NT2/D1 (cell line): ENCODE measurements at places on chromosomes 7 and 10.

GRCh38 chr10:124526621-124527267 is 65.1 kb downstream of the LHPP start:
- DNase-seq = no peak

DNA sequence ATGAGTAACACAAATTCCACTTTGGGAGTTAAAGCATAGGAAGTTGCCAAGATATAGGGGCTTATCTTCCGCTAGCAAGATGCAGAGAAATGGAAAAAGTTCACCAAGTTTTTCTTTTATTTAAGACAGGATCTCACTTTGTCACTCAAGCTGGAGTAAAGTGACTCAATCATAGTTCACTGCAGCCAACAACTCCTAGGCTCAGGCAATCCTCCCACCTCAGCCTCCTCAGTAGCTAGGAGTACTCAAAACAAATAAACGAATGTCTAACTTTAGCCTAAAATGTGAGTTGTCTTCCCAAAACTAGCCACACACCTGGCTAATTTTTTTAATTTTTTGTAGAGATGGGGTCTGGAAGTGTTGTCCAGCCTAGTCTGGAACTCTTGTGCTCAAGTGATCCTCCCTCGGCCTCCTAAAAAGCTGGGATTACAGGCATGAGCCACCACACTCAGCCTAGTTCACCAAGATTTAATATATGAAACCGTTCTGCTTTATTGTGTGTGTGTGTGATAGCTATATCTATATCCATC is 9.9 kb downstream of the VIM start:
- no peak for DNase-seq

DNA sequence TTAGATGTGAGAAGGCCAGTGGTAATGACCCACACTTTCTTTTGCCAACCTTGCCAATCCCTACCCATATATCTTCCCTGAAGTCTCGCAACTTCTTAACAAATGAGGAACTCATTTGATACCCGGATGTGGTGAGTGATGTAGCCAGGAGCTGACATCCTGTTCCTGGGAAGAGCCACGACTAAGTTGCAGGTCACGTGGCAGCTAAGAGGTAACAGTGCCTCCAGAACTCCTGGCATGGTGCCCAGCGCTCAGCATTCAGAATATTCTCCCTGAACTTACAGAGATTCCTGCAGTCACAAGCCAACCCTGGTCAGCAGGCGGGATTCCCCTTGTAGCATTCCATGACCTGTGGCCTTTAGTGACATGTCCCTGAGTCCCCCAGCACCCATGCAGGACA is 282.5 kb downstream of the GALNT17 start:
- DNase-seq = no peak

GRCh38 chr7:150947241-150947745 is 30.8 kb downstream of the KCNH2 start:
- no peak for DNase-seq

DNA sequence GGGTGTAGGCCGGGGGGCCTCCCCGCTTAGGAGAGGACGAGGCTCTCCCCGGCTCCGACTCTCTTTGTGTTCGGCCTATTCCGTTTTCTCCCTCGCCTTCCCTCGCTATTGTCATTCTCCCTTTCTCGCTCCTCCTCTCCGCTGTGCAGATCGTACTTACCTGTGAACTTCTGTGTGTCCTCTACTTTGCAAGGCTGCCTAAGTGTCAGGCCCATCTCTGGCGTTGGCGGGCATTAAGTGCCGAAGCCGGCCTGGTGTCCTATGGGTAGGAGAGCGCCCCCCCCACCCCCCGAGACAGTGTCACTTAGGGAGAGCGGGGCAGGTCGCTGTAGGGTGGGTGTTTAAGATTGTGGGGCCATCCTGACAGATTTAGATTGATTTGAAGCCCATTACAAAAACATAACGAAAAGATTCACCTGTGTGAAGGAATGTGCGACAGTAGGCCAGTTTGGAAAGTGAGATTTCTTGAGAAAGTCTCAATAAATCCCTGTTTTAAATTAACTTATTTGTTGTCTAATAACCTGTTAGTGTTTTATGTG is 579 bp downstream of the RBM33 start:
- peak; percentile 22 for DNase-seq

DNA sequence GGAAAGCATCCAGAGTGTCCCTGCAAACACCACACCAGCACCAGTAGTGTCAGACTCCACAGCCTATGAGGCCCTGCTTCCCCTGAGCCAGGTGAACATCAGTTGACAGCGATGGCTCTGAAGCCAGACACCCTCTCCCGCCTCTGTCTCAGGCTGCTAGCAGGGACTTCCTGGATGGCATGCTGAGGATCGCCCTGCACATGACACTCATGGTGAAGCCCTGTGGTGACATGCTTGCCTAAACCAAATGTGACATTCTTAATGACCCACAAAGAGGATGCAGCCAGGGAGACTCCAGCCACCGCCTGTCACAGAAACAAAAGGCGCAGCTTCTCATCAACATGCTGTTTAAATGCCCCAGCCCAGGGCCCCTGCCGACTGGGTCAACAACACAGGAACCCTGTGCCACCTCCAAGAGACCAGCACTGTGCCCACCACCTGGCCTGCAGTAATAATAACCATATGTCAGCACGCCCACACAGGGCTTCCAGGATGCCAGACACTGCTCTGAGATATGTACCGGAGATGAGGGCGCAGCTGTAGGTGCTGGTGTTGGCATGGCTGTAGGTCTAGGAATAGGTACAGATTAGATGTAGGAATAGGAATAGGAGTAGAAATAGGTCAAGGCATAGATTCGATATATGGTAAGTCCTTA is 81.3 kb downstream of the GRID1 start:
- DNase-seq = no peak

DNA sequence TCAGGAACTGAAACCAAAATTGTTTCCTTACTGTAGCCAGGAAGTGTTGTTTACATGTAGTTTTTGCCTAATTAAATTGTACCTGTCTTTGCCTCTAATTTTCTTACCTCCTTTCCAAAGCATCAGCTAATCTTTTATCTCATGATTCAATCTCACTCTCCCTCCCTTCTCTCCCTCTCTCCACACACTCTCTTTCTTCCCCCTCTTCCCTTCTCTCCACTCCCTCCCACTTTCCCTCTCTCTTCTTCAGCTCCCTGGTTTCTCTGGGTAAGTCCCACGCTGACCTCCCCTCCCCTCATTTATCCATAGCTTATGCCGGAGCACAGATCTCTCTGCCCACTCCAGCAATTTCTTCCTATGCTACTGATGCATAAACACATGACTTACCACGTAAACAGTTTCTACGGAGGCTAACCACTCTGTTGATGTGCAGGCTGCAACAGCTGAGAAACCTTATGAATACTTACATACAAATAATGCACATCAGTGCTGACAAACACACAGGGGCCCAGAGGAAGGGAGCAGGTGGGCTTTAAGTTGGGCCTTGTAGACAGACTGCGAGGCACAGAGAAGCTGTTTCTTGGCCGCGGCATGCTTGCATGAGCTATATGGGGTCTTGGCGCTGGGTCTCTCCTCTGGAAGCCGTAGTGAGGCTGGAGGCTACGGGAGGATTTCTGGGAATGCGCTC is 174.4 kb upstream of the PLXNA4 start:
- DNase-seq = no peak
